Hematopoietic multipotent progenitor cell treated with erythropoietin and hydrocortisone succinate and interleukin-3 and kit ligand, for 17 days (in vitro differentiated cells): ENCODE measurements at places on chromosomes 7 and 10.

DNA sequence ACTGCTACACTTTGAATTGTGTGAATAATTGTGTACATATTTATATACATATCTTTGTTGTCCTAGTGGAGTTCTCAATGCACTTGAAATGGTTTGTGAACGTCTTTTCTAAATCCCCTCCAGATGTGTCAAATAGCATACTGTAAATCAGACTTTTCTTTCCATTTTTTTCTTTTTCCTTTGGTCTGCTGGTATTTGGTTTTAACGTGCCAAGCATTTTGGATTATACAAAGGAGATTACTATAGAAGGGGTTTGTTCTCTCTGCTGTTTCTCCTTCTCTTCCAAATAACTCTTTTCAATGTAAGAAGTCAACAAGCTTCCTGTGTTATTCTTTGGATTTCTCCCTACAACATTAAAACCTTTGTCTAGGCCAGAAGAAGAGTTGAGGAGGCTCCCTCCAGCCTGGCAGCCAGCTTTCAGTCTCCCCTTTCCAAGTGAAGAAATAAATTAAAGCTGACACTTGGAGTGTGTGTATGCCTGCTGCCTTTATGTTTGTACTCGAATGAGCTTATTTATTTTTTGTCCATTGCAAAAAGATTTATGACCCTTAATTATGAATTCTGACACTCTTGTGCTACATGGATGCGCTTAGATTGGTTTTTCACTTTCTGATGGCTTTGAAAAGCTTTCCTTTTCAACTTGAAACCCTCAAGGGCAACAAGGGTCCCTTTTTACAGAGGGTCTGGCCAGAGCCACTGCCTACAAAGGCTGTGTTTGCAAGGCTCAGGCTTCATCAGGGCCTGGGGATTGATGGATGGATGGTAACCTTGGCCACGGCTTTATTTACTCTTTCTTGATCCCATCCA, 107.8 kb downstream of the RAB18 start:
- no peak for DNase-seq

- DNase-seq = no peak
These were observed 24.4 kb upstream of the CDC14C start for GRCh38 chr7:48899932-48900331.

DNA sequence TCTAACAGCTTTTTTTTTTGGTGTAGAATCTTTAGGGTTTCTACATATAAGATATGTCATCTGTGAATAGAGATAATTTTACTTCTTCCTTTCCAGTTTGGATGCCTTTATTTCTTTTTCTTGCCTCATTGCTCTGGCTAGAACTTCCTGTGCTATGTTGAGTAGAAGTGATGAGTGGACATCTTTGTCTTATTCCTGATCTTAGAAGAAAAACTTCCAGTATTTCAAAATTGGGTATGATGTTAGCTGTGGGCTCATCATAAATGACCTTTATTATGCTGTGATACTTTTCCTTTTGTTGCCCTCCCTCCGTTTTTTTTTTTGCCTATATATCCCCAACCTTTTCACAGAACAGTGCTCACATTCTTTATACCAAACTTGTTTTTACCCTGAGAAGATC, 8.8 kb downstream of the AGK start:
- DNase-seq = no peak

DNA sequence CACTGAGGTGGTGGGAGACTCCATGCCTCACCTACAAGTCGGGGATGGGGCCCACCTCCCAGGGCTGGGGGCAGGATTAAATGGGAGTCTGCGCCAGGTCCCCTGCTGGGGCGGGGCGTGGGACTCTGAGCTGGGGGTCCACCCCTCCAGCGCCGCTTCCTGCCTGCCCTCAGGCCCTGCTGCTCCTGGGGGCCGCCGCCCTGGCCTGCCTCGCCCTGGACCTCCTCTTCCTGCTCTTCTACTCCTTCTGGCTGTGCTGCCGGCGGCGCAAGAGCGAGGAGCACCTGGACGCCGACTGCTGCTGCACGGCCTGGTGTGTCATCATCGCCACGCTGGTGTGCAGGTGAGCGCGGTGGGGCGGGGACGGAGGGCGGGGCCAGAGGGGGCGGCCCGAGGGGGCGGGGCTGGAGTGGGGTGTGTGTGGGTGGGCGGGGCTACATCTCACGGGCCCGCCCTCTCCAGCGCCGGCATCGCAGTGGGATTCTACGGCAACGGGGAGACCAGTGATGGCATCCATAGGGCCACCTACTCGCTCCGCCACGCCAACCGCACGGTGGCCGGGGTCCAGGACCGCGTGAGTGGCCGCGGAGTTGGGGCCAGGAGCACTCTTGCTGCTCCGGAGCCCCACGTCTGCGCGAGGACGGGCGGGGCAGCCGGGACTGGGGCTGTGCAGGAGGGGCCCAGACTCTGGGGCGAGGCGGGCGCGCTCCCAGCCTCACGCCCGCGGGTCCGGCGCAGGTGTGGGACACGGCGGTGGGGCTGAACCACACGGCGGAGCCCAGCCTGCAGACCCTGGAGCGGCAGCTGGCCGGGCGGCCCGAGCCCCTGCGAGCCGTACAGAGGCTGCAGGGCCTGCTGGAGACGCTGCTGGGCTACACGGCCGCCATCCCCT, 15.1 kb downstream of the TTYH3 start:
- no peak for DNase-seq

DNA sequence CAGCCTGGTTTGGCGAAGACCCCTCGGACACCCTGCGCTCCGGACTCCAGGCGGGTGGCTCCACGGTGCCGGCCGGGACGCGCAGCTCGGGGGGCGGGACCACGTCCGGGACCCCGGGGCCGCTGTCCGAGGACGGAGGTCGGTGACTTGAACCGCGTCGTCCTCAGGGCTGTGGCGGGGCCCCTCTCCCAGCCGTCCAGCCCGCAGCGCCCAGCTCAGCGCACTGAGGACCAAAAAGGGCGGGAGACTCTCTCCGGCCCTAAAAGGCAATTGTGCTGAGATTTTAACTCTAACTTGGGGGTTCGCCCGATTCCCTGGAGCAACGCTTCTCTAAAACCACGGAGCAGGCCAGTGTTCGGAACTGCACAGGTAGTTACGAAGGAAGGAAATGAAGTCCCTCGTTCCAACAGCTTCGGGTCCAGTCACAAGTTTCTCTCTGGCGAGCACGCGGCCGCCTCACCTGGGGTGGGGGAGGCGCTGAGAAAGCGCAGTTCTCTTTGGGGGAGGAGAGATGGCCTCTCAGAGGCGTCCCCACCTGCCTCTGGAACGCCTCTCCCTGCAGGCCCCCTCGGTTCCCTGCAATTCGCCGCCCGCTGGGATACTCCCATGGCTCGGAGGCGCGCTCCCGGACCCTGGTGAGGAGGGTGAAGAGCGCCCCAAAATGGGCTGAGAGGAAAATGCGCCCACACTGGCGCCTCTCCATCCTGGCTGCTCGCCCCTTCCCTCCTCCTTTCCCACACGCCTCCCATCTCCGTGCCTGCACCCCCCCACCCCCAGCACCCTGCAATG, 352.7 kb downstream of the DNAJB6 start:
- no peak for DNase-seq

GRCh38 chr10:21737106-21737505, 203.1 kb downstream of the MLLT10 start:
- DNase-seq = no peak

GRCh38 chr10:88019753-88020152, 156.3 kb downstream of the PTEN start:
- no peak for DNase-seq

DNA sequence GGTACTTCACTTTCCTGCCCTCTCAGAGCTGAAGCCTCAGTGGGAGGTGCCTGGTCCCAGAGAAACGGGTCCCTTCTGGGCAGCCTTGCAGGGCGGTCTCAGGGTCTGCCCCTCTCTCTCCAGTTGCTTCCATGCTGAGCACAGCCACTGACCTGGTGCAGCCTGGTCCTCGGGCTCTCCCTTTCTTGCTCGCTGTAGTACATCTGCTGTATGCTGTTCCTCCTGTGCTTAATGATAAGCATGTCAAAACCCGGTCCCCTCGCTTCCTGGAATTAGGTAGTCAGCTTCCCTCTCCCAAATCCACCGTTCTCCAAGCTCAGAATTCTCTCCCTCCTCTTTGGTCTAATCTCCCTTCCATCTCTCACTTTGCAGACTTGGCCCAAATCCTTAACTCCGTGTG, 11.0 kb upstream of the HPS1 start:
- peak; percentile 72 for DNase-seq

DNA sequence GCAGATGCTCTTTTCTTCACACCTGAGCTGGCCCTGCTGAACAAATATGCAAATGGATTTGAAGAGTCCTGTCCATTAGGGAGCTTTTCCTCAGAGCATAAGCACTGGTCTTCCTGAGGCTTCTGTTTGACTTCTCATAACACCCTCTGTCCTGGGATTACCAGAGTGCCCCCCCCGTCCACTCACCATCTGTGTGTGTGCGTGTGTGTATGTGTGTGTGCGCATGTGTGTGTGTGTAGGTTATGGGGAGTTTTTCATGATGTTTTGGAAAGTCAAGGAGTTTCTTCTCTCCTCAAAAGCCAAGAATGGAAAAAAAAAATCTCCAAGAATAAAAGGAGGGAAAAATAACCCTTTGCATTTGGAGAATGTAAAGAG, 57.7 kb upstream of the COMTD1 start:
- no peak for DNase-seq

- no peak for DNase-seq
These were observed 89.8 kb upstream of the HDAC9 start for GRCh38 chr7:18405726-18406125.

DNA sequence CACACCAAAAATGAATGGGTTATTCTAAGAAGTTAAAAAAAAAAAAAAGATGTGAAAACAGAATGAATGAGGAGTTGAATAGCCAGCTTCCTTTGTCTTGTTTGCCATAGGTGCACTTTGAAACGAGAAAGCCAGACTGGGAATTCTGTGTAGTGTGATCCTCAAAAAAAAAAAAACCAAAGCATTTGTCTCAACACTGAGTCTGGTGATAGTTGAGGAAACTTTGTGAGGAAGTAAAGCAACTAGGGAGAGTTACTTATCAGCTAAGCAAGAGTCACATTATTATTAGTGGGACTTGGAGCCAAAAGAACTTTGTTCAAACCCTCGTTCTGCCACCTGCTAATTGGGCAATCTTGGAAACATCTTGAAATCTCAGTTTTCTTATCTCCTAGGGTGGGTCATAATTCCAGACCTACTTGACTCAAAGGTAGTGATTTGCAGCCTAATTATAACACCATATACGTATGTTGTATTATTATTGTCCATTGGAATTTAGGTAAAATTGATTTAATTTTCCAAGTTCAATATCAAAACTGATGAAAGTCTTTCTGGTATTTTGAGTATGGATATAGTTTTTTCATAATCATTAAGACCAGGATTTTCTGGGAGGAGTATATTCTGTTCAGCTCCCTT, 99.8 kb upstream of the GJD4 start:
- no peak for DNase-seq

GRCh38 chr7:77321300-77321699, 94.8 kb downstream of the GSAP start:
- no peak for DNase-seq

DNA sequence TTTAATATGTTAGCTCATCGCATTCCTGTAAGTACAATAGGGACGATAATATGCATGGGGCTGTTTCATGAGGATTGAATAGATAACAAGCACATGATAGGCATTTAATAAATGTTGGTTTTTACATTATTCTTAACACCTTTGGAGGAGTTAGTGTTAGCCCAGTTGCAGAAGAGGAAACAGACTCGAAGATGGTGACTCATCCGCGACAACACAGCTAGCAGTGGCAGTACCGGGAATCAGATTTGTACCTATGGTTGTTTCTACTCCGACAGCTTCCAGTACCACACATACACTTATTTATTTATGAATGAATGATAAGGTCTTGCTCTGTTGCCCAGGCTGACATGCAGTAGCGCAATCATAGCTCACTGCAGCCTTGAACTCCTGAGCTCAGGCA, 2.9 kb downstream of the LRMDA start:
- no peak for DNase-seq

DNA sequence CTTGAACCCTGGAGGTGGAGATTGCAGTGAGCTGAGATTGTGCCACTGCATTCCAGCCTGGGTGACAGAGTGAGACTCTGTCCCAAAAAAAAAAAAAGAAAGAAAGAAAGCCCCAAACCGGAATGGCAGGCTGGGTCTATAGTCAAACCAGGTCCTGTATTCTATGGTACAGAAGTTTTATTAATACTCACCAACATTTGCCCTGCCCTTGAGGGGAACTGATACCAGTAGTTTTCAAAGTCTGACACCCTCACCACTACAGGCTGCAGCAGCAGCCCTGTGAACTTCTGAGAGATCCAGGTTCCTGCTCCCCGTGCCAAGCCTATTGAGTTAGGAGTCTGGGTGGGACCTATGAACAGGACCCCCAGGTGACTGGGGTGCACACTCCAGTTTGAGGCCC, 80.6 kb downstream of the RGS10 start:
- DNase-seq = no peak

- DNase-seq = no peak
These were observed at the start of gene ZNF804B for GRCh38 chr7:88759230-88760135. TSS of gene ZNF804B (plus strand) at chr7:88759700. CDS start at chr7:88759977, 277 bp downstream.

DNA sequence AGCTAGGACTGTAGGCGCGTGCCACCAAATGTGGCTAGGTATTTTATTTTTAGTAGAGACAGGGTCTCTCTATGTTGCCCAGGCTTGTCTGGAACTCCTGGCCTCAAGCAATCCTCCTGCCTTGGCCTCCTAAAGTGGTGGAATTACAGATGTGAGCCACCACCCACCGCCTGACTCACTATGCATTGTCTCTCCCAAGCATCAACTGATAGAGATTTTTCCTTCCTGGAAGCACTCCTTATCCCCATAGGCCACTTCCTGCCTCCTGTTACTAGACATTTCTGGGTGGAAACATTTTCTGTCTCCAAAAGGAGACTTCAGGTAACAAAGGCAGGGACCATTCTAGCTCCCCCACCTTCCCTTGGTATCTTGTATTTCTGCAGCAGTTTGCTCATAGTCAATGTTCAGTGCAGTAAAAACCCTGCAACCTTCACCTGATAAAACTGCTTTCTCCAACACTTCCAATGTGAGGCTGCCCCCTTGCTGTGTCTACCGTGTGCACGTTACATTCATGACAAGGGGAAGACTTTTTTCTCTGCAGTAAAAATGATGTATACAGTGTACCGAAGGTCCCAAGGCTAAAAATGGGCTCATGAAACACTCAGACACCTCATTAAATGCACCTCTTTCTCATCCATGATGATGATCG, 84.9 kb downstream of the NHLRC2 start:
- DNase-seq = no peak

DNA sequence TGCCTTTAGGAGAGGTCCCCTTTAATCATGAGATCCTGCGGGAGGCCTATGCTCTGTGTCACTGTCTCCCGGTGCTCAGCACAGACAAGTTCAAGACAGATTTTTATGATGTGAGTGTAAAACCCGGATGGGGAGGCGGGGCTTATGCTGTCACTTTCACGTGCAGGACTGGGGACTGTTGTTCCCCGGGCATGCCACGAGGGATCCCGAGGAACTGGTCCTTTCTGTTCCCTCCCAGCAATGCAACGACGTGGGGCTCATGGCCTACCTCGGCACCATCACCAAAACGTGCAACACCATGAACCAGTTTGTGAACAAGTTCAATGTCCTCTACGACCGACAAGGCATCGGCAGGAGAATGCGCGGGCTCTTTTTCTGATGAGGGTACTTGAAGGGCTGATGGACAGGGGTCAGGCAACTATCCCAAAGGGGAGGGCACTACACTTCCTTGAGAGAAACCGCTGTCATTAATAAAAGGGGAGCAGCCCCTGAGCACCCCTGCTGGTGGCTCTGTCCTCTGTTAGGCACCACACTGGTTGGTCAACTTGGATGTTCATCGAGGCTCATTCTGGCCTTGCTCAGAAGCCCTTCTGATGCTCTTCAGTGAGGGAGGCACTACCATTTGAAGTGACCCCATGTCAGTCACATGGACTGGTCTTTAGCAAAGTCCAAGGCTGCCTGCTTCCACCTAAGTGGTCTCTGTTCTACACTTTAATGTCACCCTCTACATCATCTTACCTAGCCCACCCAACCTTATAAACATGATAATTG, 2.8 kb downstream of the COPS6 start:
- no peak for DNase-seq
